ENCODE measurements at places on chromosomes 3 and 15. TPM values are rescaled to one million over a fixed set of nuclear protein-coding genes. Genes with fewer than 3 reads are reported as not detected.

SHC4 gene
- polyA plus RNA-seq, result 1.0 TPM

SERPINI2 gene
- 0.59 TPM for polyA plus RNA-seq

BNC1 gene
- 0.99 TPM for polyA plus RNA-seq

NUP210 gene
- 16.0 TPM for polyA plus RNA-seq

HYAL1 gene
- polyA plus RNA-seq, result 3.1 TPM

SNX1 gene
- 124 TPM for polyA plus RNA-seq

LIPH gene
- 3.7 TPM for polyA plus RNA-seq

OSBPL10 gene
- polyA plus RNA-seq, result 37.1 TPM

NR1I2 gene
- polyA plus RNA-seq, result 0.91 TPM

CHRM5 gene
- 0.15 TPM for polyA plus RNA-seq

HCLS1 gene
- polyA plus RNA-seq, result 7.5 TPM

PPP1R14D gene
- polyA plus RNA-seq, result 0.50 TPM

FETUB gene
- not detected for polyA plus RNA-seq

TM6SF1 gene
- polyA plus RNA-seq, result 3.6 TPM

ADAMTSL3 gene
- 27.6 TPM for polyA plus RNA-seq

RHOV gene
- polyA plus RNA-seq, result 0.63 TPM

PLCB2 gene
- 13.5 TPM for polyA plus RNA-seq

Measured in left lung (tissue), 14 donors.